T-helper 1 cell treated with Interleukin-12 subunit alpha and Interleukin-12 subunit beta and Interleukin-4 antibody, amounts not matched to agents 30 ng/mL and 1 ng/mL, for 36 hours (primary cell): ENCODE measurements at places on chromosomes 7 and 10. TPM values are rescaled to one million over a fixed set of nuclear protein-coding genes. Genes with fewer than 3 reads are reported as not detected.

Gene LAMTOR4
- total RNA-seq = 150 and 161 TPM in 2 replicates

Gene TAS2R41
- total RNA-seq = not detected in 2 replicates

Gene PRTFDC1
- 0.27 and 1.0 TPM in 2 replicates for total RNA-seq

Gene GTF2IRD1
- total RNA-seq = 0.69 and 0.80 TPM in 2 replicates

Gene FAM13C
- not detected in 2 replicates for total RNA-seq

Gene H2BK1
- total RNA-seq = 0.66 TPM in 1 of 2 replicates, not detected in the other

Gene PRSS37
- total RNA-seq = not detected in 2 replicates

Gene ENTPD7
- total RNA-seq = 9.4 and 9.5 TPM in 2 replicates

Gene FIGNL1
- total RNA-seq = 33.4 and 33.8 TPM in 2 replicates
